HT1080 (cell line): ENCODE measurements at places on chromosomes 4 and X.

- DNase-seq, result no peak
These were observed 101.5 kb downstream of the PRDM5 start for GRCh38 chr4:120821029-120821428.

GRCh38 chr4:54727346-54727745 is 69.6 kb downstream of the KIT start:
- DNase-seq, result no peak

DNA sequence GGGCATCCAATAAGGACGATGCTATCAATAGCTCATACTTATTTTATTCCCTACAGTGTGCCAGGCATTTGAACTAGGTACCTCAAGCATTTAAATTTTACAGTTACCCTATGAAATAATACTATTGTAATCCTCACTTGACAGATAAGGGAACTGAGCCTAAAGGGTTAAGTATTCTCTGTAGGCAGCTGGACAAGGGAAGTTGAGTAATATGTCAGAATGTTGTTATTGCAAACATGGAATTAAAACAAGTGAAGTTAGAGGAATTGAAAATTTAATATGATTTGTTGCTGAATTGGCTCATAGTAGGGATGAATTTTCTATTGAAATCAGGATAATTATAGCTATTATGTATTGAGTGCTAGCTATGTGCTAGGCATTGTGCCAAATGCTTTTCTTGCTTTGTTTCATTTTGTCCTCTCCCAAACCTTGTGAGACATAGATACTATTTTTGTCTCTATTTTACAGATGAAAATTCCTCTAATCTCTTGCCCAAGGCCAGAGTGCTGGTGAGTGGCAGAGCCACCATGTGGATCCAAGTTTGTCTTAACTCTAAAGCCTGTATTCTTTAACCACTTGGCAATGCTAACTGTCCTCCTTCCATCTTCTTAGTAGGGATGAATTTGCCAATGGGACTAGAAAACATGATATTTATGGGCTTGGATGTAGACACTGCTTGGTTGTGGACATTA is 58.1 kb downstream of the TMEM164 start:
- DNase-seq, result no peak

DNA sequence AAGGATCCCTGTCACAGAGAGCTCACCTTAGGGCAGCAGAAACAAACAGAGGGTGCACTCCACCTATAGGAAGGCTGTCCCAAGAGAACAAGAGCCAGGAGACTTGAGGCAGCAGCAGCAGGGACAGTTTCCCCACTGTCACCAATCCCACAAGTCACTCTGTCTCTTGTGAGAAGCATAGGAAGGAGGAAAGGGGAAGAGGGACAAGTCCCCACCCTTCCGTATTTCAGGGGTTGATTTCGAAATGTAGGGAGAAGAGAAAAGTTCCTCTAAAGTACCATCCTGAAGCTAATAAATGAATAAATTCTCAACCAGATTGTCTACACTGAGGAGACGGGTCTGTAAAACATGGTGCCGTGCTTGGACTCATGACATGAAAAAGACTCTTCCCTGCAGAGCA is 9.5 kb upstream of the TLR8 start:
- DNase-seq, result no peak

DNA sequence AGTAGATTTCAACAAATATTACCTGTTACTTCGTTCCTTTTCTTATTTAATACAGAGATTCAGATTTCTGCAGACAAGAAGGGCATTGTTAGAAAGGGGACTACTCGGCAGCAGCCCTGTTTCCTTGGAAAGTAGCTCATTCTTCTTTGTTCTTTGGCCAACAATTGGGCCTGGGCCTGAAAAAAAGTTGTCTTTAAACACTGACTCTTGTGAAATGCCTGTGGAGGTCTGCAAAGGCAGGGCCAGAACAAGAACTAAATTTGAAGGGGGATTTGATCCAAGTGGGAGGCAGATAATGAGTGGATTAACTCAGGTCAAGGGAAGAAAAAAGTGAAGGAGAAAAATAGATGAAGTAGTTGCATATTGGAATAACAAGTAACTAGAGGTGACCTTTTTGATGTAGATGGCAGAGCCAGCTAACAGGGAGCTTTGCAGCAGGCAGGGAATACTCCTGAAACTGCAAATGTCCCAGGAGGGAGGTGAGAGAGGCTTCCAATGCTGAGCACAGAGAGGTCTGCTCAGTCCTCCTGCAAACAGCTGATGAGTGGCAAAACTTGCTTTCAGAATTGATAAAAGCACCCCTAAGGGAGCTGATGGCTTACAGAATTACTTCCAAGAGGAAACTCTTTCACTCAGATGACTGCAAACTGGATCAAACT is 393.2 kb upstream of the HS3ST1 start:
- no peak for DNase-seq

DNA sequence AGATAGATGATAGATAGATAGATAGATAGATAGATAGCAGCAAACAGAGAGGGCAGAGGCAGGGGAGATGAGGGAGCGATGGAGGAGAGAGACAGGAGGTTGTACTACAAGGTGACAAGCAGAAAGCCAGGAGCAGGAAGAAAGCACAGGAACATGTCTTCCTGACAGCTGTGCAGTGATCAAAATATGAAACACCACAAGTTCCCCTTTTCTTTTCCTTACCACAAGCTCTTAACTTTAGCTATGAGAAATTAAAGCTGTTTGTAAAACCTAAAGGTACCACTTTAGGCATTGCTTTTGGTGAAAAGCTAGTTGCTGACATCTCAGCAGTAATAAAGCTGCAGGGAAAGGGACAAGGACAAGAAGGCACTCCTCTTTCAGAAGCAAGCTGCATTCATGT is 9.1 kb upstream of the MAGED4B start:
- DNase-seq, result no peak

DNA sequence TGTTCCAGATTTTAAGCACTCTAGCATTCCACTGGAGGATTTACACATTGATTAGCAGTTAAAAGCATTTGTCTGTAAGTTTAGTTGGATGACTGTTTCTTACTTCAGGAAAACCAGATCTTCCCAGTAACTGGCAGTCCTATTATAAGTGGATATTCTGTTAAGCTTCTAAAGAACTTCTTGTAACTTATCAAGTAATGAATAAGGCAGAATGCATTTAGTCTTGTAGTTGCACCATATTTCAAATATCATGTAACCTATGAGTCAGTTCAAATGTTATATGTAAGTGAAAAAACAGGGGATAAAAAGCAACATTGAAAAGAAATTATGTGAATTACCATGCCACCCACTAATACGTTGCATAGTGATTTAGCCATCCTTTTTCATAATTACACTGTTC is 30.2 kb upstream of the TENM3 start:
- no peak for DNase-seq
